Body of pancreas (tissue), 4 donors: ENCODE measurements at places on chromosomes 6 and 20. TPM values are rescaled to one million over a fixed set of nuclear protein-coding genes. Genes with fewer than 3 reads are reported as not detected.

The MUC21 gene
- not detected for total RNA-seq

The GCNT2 gene
- 4.4 TPM for total RNA-seq

The CAGE1 gene
- total RNA-seq: 0.26 TPM

The ERVFRD-1 gene
- total RNA-seq: not detected

The ARFGEF3 gene
- 21.8 TPM for total RNA-seq

The VWA7 gene
- total RNA-seq: 4.2 TPM

DNA sequence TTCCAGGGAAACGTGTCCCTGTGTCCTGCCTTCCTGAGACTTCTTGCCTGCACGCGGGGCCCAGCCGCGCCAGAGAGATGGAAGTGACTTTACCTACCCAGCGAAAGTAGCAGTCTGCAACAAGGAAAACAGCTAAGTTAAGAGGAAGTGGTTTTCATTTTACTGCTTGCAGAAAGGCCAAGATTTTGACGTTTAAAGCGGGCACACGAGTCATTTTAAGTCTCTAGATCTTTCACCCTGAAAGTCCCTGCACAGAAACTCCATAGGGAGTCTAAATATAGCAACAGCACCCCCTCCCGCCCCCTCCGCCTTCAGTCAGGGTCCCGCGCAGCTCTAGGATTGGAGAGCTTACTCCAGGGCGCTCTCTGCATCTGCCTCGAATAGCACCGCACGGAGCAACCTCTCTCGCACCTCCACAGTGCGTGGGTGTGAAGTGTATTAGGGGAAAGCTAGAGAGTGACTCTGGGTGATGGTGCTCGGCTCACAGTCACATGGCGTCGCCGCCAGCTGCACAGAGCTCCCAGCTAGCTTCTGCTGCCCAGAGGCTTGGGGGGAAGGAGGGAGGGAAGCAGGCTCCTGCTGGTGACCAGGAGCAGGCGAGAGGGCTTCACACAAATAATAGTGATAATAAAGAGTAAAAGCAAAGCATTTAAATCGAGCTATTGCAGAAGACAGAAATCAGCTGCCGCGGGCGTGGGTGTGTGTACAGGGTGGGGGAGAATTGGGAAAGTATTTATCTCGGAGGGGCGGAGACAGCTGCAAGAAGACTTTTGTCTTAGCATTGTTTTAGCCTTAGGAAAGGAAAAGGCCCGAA, 1.8 kb upstream of the KCNQ5 start:
- DNase-seq: peak; percentile 20

DNA sequence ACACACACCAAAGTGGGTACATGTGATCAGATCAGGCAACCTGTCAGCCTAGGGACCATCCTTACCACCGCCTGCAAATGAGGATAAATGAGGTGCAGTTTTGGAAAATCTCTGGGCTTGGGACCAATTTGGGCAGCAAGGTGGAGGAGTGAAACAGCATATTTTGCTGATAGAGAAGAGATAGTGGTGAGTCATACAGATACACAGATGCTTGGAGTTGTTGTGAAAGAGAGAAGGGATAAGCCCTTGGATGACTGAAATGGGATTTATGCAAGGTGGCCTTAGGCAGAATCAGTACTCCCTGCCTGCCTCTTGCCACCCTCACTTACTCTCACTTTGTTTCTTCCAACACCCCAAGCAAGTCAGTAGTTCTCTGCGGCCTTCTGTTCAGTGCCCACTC, 34.7 kb downstream of the BMP2 start:
- no peak for DNase-seq

DNA sequence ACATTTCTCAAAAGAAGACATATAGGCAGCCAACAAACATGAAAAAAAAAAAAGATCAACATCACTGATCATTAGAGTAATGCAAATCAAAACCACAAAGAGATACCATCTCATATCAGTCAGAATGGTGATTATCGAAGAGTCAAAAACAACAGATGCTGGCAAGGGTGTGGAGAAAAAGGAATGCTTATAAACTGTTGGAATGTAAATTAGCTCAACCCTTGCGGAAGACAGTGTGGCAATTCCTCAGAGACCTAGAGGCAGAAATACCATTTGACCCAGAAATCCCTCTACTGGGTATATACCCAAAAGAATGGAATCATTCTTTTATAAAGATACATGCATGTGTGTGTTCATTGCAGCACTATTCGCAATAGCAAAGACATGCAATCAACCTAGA, 303.8 kb upstream of the THEMIS start:
- DNase-seq: no peak

GRCh38 chr6:154815938-154816820, 83.0 kb downstream of the SCAF8 start:
- no peak for DNase-seq
